Posterior vena cava (tissue), 2 donors: ENCODE measurements at places on chromosomes 2 and 18. TPM values are rescaled to one million over a fixed set of nuclear protein-coding genes. Genes with fewer than 3 reads are reported as not detected.
A peak's percentile ranks its signal among the peaks of the same experiment; 100 is the strongest.

- no peak for DNase-seq
Measured at GRCh38 chr2:101655702-101656422, 41.6 kb upstream of the MAP4K4 start.

DNA sequence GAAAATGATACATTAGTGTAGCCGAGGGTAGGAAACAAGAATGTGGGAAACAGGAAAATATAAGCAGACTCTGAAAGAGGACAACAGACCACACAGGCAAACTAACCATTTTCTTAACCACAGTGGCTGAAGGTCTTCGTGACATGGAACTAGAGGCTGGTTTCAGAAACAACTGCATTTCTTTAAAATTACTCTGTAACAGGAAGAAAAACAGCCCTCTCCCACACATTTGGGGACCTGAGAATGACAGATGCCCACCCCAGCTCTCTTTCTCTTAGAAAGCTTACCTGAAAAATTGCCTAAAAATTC, 13.8 kb upstream of the SLC25A52 start:
- no peak for DNase-seq

DNA sequence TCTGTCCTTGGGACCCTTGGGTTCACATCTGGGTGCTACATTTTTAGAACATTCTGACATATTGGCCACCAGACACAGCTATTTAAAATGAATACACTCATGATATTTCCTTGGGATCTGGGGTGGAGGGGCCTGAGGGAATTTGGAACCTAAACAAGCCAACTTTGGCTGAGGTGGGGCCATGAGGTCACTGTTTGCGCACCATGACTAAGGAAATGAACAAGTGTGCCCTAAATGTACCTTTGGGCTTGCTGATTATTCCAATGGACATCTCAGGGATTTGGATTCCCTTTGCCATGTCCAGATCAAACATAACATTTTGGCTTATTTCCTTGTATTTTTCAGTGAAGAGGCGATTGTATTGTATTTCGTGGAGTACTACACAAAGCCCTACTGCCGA, 80.5 kb upstream of the SEC11C start:
- no peak for DNase-seq

Gene CTAGE1
- not detected for total RNA-seq

DNA sequence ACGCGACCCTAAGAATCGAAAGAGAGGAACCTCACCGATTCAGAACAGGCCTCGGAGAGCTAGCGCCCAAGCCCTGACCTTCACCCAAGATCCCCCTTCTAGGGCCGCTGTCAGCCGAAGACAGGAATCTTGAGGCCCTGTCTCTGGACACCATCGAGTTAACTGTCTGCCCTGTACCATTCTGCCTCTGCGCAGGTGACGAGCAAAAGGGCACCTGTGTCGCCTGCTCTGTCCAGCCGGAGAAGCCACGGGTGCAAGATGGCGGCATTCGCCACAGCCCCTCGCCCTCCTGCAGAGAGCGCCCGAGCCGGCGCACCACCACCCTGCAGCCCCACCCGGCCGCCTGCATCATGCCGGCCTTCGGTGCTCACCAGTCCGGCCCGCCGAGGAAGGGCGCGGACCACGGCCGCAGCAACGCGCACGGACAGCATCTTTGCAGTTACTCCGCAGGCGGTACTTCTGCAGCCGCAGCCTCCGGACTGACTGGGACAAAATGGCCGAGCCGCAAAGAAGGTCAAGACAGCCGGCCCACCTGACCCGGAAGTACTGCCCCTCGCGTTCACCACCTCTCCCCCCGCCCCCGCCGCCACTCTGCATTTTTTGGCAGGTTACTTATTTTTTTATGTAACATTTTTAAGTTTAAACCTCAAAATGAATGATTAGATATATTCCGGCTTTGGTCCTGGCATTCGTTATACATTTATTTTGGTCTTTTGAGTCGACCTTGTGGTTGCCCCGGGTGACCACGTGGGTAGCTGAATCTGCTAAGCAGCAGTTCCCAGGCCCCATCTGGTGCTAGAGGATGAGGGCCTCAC, at the start of gene ATP5F1A:
ATP5F1A (minus strand) TSS at position 496 of the 815 bp plus-strand sequence; CDS start at position 431, 65 bp downstream.
- peak; percentile 98 for DNase-seq

DNA sequence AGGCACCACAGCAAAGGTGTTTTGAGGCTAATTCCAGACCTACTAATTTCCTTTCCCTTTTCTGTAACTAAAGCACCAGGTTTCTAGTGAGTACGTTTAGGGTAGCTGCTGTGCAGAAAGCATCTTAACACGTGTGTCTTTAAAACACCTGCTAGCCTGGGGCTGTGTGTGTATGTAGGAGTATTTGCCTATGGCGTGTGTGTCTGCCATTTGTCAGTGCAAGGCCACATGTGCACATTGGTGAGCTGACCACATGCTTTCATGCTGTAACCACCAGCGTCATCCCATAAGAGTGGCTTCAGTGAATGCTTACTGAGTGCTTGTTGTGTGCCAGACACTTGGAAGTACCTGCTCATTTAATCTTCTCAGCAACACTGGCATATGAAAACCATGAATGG, 241.6 kb downstream of the SEPTIN10 start:
- DNase-seq: no peak

GRCh38 chr2:22691666-22692065, 693.3 kb upstream of the KLHL29 start:
- no peak for DNase-seq

DNA sequence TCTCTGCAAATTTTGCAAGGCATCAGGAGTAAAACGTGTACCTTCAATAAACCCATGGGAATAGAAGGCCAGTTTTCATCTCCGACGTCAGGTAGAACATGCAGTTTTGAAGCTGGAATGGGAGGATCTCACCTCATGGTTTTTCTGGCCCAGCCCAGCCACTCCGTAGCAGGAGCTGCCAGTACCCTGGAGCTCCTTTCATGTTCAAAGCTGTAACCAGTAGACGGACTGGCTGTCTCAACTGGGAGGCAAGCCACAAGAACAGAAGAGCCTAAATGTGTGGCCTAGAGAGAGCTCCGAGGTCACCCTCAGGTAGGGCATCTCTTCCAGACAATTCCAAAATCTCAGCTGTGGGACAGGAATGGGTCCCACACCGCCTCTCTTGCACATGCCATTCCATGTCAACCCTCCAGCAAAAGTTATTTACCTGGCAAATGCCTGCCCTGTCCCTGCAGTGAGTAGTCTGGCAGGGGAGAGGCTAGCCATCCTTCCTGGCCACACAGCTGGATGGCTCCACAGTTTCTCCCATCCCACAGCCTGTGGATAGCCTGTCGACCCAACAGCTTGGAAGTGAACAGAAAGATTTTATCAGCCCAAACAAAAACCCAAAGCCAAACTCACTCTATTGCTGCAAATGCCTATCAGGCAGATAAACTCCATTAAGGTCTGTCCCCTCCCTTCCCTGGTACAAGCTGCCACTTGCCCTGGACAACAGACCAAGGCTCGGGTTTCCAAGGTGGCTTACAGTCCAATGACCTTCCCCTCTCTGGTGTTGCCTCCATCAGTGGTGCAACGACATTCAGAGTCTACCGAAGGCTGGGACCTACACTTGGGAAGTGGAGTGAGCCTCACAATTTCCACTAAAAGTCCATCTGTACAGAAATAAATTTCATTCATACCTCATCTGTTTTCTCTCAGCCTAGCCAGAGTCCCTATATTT, 27.8 kb downstream of the CRACDL start:
- DNase-seq: peak; percentile 57

Gene CDK15
- total RNA-seq: 1.5 TPM

DNA sequence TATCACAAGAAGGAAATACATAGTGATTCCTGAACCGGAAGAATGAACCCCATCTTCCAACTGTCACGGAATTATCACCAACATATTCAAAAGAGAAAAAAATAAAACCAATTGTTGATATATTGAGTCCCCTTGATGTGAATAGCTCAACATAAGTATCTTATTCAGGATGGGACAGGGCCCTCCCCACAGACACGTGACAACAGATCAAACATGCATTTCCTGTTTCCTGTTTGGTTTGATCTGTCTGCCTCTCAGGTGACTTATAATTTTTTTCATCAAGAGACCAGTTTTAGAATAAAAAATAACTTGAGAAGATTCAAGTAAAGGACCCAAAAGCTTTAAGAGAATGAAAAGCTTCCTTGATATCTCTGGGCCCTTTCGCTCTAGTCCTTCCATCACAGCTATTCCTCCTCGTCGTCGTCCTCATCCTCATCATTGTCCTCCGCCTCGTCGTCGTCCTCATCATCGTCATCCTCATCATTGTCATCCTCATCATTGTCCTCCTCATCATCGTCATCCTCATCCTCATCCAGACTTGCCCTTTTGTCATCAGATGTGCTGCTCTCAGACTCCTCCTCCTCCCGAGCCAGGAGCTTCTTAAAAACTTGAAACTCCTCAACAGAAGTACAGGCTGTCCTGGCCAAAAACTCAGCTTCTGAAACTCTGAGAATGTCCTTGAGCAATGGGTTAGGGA, 6.3 kb downstream of the MTERF4 start:
- DNase-seq: no peak

GRCh38 chr2:85577386-85578242, at the start of gene VAMP8:
TSS of gene VAMP8 (plus strand) at chr2:85577586. CDS start at chr2:85577647, 61 bp downstream.
- DNase-seq: no peak

Gene MLPH
- 6.4 TPM for total RNA-seq

DNA sequence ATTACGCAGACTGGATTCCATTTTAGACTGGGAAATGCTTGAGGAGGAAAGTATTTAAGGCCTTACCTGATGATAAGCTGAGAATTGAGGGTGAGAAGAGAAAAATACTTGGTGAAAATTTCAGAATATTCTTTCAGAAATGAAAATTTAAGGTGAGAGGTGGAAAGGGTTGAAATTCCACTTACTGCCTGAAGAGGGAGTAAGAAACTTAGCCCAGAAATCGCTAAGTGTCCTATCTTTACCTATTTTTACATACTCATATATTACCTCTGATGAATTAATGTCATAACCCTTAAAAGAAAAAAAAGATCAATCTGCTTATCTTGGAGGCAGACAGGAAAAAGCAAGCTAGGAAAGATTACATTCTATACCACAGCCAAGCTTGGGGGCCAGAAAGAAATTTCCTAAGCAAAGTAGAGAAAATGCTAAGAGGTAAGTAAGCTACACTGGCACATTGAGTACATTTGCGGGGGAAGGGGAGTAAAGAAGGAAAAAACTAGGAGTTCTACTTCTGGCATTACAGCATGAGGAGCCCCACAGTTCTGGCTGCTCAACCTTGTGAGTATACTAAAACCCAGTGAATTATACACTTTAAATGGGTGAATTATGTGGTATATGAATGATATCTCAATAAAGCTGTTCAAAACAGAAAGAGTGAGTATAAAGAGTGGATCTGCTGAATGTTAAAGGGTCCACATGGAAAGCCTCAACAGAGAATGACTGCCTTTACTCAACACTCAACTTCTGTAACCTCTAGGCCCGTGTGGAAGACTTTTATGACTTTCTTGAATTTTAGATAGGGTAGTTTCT, 33.8 kb downstream of the SMC6 start:
- no peak for DNase-seq

DNA sequence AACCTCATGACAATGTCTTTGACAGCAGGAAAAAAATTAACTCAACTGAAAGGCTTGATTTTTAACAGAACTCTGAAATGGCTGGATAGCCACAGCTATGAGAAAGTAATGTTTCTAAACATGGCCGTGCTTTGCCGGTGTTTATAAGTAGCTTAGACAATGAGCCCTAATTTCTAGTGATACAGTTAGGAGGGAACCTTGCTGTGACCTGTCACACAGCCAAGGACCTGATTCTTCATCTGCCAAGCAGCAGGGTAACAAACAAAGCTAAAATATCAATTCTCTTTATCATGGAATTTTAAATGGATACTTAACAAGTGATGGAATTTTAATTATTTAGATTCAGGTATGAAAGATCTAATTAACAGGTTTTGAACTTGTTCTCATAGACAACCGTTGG, 24.3 kb upstream of the DYNC2LI1 start:
- DNase-seq: no peak

Gene CCDC121
- total RNA-seq: 4.3 TPM

Gene SCN9A
- 2.5 TPM for total RNA-seq

Gene THAP4
- 31.2 TPM for total RNA-seq

- no peak for DNase-seq
Measured at GRCh38 chr2:56713161-56713676, 529.4 kb downstream of the CCDC85A start.

- no peak for DNase-seq
Measured at GRCh38 chr2:30792521-30792920, 14.7 kb downstream of the CAPN13 start.

GRCh38 chr18:72940986-72941385, 73.2 kb upstream of the NETO1 start:
- DNase-seq: no peak

DNA sequence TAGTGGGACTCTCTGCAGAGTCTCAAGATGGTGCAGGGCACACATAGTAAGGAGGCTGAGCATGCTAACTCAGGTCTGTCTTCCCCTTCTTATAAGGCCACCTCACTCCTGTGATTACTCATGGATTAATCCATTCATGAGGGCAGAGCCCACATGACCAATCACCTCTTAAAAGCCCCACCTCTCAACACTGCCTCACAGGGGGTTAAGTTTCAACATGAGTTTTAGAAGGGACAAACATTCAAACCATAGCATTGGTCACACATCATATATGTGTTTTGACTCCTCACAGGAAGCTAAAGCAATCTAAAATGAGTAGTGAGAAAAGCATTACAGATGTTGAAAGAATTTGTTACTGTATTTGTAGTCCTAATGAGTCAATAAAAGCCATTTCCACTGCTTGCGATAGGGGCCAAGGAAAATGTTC, 57.5 kb downstream of the DTNA start:
- DNase-seq: no peak

DNA sequence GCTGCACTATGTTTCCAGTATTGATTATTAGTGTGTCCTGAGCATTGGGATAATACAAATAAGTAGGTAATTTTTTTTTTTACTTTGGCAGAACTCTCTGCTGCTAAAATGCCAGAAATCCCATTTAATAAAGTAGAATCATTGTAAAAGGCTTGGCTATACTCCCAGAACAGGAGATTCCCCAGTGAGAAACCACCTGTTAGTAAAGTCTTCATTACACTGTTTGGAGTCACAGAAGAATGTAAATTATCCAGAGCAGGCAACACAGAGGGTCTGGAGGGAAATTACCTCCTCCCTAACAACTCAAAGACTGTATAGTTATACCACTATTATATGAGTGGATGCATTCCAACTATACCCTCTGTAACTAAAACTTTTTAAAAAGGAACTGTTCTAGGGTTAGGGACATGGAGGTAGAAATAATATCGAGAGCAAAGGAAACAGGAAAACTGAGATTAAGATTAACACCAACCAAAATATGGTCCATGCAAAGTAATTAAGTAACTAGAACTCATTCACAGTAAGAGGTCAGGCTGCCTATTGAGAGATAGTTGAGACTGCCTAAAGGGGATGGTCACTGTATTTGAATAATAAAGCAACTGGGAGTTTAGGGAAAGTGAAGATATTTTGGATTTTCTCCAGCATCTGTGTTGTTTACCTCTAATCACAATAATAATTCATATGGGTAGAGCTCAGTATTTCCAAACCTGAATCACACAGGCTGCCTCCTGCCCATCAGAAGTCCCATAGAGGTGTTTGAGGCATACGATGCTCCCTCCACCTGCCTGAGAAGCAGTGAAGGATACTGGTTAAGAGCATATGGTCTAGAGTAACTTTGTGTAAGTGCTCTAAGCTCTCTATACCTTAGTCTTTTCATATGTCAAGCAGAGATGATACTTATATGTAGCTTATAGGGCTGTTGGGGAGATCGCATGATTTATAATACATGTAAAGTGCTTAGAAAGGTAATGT, 34.4 kb downstream of the MAP2 start:
- no peak for DNase-seq
